KG1 (cell line): ENCODE measurements at places on chromosomes 5 and 9.

GRCh38 chr5:31033295-31033694, 160.2 kb upstream of the CDH6 start:
- DNase-seq: no peak

DNA sequence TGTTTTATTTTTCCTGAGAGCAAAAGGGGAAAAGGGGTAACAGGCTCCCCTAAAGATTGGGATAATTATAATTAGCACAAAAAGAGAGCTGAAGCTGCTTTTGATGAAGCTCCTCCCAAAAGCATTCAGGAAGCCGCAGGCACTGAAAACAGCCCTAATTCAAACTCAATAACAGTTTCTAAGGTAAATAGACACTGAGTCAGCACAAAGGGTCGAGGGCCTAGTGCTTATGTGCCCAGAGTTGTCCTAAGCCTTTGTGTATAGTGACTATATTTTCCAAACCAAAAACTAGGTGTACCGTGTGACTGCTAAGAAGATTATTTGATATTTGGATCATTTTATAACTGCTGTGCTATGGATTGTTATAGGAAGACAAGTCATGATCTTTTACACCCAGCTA, 67.7 kb downstream of the HMHB1 start:
- no peak for DNase-seq

DNA sequence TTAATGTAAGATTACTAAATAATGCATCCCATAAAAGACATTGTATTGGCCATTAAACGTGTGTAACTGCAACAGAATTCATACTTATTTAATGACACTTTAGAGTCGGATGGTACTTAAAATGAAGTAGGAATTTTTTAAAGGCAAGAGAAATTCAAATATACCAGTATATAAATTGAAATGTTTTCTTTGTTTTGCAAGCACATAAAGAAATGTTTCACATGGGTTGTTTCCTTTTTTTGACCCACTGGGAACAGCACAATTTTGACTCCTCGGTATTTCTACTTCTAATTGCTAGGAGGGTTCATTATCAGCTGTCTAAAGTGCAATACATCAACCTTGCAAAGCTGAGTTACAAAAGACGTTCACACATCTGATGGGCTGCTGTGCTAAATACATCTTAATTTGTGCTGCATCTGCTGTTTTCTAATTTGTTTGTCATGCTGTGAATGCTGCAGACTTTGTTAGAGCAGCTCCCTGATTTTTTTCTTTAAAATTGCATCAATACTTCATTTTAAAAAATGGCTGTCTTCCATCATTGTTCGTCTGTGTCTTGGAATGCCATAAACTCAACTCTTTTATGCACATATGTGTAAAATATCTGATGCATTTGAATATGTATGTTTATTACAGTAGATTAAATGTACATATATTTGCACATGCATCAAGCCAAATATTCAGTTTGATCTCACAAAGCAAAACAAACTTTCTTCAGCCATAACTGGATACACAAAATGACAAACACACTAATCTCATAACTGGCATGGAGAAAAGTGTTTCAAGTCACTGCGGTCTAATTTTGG, 454.0 kb upstream of the GRAMD2B start:
- no peak for DNase-seq

GRCh38 chr5:124446120-124446519, 300.3 kb downstream of the ZNF608 start:
- DNase-seq: no peak

DNA sequence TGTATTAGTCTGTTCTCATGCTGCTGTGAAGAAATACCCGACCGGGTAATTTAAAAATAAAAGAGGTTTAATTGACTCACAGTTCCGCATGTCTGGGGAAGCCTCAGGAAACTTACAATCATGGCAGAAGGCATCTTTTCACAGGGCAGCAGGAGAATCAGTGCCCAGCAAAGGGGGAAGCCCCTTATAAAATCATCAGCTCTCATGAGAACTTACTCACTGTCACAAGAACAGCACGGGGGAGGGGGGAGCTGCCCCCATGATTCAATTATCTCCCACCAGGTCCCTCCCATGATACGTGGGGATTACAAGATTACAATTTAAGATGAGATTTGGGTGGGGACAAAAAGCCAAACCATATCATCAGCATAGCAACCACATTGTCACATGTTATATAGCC, 102.5 kb downstream of the GPBP1 start:
- DNase-seq: no peak

- no peak for DNase-seq
These were observed 139.8 kb downstream of the TMEM161B start for GRCh38 chr5:88128813-88129212.

GRCh38 chr9:23621188-23621587, 204.9 kb downstream of the ELAVL2 start:
- no peak for DNase-seq

GRCh38 chr9:129070696-129071525, 10.0 kb upstream of the DOLPP1 start:
- no peak for DNase-seq

DNA sequence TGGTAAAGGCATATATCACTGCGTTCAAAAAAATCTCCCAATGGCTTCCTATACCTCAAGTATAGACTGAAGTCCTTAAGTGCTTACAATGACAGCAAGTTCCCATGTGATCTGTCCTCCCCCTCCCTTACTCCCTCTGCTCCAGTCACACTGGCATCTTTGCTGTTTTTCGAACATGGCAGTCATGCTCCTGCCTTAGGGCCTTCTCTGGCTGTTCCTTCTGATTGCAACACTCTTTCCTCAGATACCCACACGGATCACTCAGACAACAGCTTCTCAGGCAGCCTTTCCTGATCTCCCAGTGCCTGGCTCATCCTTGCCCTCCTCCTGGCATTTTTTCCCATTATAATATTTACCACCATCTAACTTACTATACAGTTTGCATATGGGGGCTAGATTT, 232.8 kb downstream of the ARHGEF28 start:
- DNase-seq: no peak

DNA sequence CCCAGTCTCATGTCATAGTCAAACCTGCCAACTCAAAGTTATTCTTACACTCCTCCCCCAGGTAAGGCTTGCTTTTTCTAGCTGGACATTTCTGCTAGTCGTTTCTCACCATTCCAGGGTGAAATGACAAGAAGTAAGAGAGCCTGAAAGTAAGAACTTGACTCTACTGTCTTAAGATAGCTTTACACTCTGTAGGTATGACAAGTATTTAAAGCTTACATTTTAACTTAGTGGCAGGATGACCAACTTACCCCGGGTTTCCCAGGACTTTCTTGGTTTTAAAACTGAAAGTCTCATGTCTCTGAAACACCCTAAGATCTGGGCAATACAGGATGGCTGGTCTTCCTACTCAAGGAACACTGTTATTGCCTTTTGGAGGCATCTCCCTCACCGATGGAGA, 67.5 kb upstream of the PIK3R1 start:
- no peak for DNase-seq

GRCh38 chr9:114718801-114719221, 36.8 kb upstream of the TEX48 start:
- DNase-seq: no peak

DNA sequence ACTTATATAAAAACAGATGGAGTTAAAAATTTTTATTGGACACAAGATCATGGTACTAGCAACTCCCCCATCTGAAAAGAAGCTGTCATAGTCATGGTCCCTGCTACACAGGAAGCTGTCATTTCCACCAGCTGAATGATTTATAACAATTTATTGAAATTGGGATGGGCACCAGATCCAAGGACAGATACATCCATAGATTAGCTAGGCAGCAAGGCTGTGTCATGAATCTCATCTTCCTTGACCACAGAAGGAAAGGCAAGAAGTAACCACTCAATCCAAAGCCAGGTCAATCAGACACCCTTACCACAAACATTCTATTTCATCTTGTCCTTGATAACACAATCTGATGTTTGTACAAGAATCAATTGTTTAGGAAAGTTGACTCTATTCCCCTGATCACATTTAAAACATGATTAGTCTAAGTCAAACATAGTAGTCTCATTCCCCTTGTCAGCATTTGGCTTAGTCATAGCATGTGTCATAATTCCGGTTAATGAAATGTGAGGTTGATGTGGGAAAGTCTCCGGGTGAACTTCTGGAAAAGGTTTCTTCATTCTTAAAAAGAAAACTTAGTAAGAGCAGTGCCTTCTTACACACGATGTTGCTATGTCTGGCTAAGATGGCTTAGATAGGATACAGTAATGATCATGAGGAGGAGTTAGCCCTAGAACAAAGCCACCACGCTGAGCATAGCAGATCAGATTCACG, 462.6 kb upstream of the PAPPA start:
- DNase-seq: no peak

- DNase-seq: no peak
These were observed 68.5 kb downstream of the KLHL3 start for GRCh38 chr5:137667341-137667740.

- DNase-seq: no peak
These were observed 33.9 kb downstream of the TAS2R1 start for GRCh38 chr5:9596171-9596780.

- DNase-seq: no peak
These were observed 51.5 kb downstream of the HRH2 start for GRCh38 chr5:175709276-175709781.

GRCh38 chr5:1702318-1702717, 97.3 kb downstream of the MRPL36 start:
- no peak for DNase-seq

DNA sequence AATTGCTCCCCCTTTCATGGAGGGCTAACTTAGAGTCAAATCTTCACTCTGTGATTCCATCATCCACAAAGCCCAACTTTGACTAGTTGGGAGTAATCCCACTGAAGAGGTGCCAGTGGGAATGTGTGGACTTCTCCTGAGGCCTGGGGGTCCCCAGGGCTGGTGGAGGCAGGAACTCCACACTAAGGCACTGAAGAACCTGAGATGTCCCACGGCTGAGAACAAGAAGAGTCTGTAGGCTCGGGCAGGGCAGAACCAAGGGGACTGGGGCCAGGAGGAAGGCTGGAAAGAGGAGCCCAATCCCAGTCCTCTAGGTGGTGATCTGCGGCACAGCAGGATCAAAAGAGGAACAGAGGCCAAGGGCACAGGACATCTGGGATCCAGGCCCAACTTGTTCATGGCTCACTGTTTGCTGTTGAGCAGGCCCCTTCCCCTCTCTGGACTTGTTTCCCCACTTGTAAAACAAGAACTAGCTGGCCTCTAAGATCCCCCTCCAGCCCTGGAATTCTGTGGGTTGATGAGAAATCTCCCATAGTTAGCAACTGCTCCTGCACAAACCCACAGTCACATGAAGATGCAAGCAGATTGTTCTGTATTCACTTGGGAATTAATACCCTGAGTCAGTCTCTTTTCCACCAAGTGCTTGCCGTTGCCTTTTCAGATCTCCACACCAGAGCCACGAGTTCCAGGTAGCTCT, 32.7 kb upstream of the ALDH1B1 start:
- DNase-seq: no peak

GRCh38 chr5:172407241-172407691, 47.1 kb downstream of the SH3PXD2B start:
- DNase-seq: no peak

- no peak for DNase-seq
These were observed 7.3 kb upstream of the IL4 start for GRCh38 chr5:132666310-132667123.

DNA sequence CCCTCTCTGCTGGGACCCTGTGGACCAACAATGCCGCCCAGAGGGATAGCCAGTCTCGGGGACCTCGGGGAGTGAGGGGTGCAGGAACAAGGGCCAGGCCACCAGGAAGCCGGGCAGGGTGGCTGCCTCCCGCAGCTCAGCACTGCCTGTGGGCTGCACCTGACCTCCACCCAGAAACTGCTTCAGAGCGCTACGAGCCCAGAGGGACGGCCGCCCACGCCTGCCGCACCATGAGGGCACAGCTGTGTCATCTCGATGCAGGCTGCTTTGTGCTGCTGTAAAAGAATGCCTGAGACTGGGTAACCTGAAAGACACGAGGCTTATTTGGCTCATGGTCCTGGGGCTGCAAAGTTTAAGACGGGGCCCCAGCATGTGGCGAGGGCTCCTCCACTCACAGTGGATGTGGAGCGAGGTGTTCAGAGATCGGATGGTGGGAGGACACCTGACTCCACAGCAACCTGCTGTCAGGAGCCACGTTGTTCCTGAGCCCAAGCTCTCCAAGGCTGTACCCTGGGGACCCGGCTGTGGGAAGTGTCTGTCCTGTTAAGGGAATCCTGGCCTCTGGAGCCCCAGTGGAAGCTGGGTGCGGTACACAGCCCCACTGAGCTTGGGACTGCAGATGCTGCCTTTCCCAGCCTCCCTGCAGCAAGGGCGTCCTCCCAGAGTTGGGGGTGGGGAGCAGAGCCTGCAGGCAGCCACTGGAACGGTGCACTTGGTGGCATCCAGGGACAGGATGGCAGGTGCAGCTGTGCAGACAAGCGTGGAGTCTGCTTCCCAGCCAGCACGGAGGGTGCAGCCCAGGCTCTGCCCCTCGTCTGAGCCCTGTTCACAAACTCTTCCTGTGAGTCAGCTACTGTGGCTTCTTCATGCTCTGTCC, 11.8 kb upstream of the ZDHHC11 start:
- no peak for DNase-seq

GRCh38 chr9:133938753-133939152, 53.4 kb downstream of the VAV2 start:
- no peak for DNase-seq

DNA sequence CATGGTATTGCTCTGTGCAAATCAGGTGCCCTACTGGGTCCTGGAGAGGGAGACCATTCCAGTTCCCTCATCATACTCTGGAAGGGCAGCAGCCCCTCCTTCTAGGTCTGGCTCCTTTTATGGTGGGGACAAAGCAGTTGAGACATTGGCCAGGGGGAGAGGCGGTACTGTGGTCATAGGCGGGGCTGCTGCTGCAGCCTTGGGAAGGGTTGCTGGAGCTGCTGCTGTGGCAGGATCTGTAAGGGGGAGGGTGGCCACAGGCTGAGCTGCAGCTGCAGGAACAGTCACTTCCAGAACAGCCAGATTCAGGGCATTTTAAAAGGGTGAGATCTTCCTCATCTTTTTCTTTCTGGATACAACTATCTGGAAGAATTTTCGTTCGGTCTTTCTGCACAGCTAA, 233.0 kb upstream of the SGCD start:
- no peak for DNase-seq

DNA sequence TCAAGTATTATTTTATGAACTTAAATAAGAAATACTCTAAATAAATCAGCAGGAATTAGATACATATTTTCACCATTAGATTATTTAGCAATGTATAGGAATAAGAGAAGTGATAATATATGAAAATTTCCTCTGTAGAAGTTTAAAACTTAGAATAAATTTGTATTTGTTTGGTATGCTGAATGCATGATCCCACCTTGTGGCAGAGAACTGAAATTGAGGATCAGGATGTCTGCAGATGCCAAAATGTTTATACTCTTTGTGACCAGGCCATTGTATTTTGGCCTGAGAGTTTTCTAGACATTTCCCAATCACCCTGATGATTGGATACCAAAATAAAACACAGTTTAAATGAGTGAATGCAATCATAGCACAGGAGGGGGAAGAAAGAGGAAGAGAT, 6.3 kb downstream of the TYRP1 start:
- no peak for DNase-seq

DNA sequence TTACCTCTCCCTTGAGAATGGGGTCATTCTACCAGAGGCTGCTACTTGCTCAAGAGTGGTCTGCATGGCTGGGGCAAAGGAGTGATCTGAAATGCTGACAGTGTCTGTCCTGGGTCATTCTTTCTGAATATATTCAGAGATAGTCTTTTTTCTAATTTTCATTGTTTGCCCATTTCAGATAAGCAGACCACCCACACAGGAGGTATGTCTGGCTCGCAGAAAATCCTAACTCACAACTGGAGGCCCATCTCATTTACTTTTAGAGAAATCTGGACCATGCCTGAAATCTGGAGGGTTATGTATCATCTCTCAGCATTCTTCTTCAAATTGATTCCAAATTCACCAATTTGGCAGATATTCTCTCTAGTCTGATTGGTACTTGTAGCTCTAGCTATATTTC, 227.6 kb downstream of the SEC61B start:
- DNase-seq: no peak

GRCh38 chr9:99690573-99690972, 131.1 kb upstream of the NR4A3 start:
- DNase-seq: no peak
